ENCODE measurements at places on chromosomes 12 and 14. TPM values are rescaled to one million over a fixed set of nuclear protein-coding genes. Genes with fewer than 3 reads are reported as not detected.

Gene PLBD2
- 18.8 TPM for total RNA-seq

DNA sequence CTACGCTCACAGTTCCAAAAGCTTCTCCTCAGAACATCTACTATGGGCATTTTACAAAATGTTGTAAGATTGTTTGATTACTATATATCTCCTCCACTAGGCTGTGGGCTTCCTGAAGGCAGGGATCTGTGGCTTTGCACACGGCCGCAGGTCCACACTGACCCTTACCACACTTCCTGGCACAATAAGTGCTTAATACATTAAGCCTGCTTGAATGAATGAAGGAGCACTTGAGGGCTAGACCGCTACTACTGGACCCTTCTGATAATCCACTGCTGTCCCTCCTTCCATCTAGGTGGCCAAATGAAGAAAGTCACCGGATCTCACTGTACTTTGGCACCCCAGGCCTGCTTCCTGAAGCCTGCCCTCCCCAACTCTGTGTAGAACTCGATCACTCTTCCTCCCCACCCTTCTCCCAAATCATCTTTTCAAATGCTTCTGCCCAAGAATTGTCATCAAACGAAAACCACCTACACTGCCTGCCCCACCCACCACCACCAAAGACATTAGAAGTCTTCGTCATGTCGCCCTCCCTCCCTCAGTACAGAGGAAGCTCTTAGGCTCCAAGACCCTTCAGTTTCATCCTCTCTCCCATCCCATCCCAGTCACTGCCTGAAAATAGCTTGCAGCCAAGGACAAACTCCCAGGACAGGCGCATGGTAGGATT lies 596 bp upstream of the ZBTB39 start:
- no peak for DNase-seq
- peaks cover 16% of the 10 kb centered on the region for H3K36me3 ChIP-seq
- no peak overlapping the region for H3K27ac ChIP-seq
- H3K27me3 ChIP-seq: no peaks in the 10 kb centered on the region

DNA sequence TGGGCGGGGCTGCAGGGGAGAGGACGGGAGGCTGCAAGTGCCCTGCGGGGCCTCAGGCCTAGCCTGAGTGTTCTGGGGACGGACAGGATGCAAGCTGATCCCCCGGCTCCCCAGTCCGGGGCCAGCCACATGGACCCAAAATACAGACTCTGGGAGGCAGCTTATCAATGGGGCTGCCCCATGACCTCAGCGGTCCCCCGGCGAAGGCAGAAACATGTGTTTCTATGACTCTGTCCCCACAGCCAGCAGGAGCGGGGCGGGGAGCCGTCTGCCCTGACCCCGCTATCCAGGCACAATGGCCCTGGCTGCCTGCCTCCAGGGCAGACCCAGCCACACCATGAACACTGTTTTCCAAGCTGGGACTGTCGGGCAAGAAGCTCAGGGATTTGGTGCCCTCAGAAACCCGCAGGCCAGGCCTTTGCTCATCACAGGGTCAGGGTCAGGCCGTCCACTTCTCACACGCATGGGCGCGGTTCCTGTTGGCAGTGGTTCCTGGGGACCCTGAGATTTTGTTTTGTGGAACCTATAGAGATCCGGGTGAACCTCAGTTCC lies 75.0 kb downstream of the RFLNA start:
- no peaks in the 10 kb centered on the region for H3K27me3 ChIP-seq
- H3K4me1 ChIP-seq: peaks cover 29% of the 10 kb centered on the region
- H3K4me3 ChIP-seq: no peak overlapping the region
- H3K36me3 ChIP-seq: peaks cover 77% of the 10 kb centered on the region
- no peak for DNase-seq
- H3K27ac ChIP-seq: peak overlapping the region; percentile 74

DNA sequence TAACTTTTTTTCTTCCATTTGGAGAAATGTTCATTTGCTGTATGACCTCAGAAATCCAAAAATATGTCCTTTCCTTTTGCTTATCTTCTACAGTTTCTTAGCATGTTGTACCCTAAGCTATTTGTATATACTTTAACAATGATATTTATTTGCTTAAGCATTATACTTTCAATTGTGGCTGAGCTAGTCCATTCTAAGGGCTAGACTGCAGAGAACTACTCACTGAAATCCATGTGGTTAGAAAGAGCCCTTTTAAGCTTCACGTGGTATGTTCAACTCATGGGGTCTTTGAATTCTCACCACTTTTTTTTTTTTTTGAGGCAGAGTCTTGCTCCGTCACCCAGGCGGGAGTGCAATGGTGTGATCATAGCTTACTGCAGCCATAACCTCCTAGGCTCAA lies 122.5 kb downstream of the HMGA2 start:
- no peak for DNase-seq
- peaks cover 38% of the 10 kb centered on the region for H3K36me3 ChIP-seq
- H3K4me1 ChIP-seq: peaks cover 87% of the 10 kb centered on the region
- H3K4me3 ChIP-seq: no peak overlapping the region
- peak overlapping the region; percentile 98 for H3K27ac ChIP-seq

GRCh38 chr14:64463195-64463594 lies 2.1 kb upstream of the AKAP5 start:
- H3K4me1 ChIP-seq: peaks cover 6% of the 10 kb centered on the region
- no peak for DNase-seq
- H3K27me3 ChIP-seq: no peaks in the 10 kb centered on the region
- no peak overlapping the region for H3K27ac ChIP-seq
- H3K4me3 ChIP-seq: no peak overlapping the region

DNA sequence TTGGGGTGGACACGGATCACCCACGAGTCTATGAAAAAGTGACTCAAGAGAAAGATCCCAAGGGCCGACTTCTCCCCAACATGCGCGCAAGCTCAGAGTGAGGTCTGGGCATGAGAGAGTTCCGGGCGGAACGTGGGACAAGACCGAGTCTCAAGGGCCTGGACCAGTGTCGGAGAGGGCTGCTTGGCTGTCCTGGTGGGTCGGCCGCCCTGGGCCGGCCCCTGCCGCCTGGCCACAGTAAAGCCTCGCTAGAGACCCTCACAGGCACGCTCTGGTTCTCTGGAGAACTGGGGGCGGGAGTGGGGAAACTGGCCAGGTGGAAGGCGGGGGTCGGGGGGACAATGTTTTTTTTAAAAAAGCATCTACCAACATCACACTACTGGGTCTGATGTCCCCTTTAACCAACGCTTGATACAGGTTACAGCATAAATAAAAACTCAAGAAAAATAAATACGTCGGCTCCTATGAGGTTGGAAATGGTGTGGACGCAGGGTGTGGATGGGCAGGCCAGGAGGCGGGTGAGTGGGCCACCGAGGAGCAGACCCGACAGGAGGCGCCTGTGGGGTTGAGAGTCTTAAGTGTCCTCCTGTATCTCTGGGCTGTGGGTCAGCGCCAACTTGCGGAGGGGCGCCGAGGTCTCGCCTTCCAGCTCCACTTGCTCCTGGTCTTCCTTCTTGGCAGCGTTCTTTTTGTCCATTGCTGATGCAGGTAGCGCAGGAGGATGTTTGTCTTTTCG lies 74.7 kb downstream of the KLHL28 start:
- H3K27ac ChIP-seq: no peak overlapping the region
- no peak overlapping the region for H3K4me3 ChIP-seq
- H3K27me3 ChIP-seq: no peaks in the 10 kb centered on the region
- 0 out of 2 replicates have a peak, but pooled peaks cover 2% of the 10 kb centered on the region for H3K36me3 ChIP-seq
- DNase-seq: no peak

- no peak overlapping the region for H3K4me3 ChIP-seq
- DNase-seq: no peak
- H3K27me3 ChIP-seq: peaks cover 11% of the 10 kb centered on the region
- H3K27ac ChIP-seq: no peak overlapping the region
- H3K36me3 ChIP-seq: no peaks in the 10 kb centered on the region
Measured at GRCh38 chr12:34404377-34405285, 382.3 kb downstream of the ALG10 start.

DNA sequence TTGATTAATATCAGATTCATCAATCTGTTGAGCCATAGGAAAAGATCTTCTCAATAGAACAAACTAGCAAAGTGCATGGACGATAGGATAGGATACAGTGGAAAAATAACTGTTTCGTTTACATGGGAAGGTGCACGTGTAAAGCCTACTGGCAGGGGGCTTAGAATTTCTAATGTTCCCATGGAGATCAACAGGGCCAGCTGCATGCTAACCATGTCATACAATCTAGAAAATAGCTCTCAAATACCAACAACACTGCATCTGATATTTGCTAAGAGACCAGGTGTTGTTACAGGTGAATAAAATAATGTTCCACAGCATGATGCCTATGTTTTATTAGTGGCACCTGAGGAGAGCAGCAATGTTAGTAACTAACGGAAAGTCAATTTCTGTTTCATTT lies 72.5 kb downstream of the ACSS3 start:
- no peak overlapping the region for H3K27ac ChIP-seq
- no peak for DNase-seq
- no peaks in the 10 kb centered on the region for H3K36me3 ChIP-seq

DNA sequence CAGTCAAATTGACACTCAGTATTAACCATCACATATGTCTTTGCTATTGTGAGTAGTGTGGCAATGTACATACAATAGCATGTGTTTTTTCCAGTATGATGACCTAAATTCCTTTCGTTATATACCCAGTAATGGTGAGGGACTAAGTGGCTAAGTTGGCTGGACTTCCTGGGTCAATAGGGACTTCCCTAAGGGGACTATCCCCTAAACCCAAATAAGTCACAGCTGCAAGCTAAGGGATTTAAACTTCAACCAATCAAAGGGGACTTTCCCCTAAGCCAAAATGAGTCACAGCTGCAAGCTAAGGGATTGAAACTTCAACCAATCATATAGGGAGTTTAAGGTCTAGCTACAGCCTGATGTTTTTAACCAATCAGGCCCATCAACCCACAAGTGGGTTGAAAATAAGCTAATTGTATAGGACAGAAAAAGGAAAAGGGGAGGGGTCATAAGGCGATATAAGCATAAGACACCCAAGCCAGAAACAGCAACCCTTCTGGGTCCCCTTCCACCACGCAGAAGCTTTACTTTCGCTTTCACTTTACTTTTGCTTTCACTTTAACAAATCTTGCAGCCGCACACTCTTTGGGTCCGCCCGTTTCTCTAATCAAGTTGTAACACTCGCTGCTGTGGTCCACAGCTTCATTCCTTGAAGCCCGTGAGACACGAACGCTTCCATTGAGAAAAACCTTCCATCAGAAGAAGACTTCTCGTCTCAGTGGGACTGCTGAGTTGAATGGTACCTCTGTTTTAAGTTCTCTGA lies 404.4 kb downstream of the FLRT2 start:
- no peaks in the 10 kb centered on the region for H3K36me3 ChIP-seq
- DNase-seq: peak; percentile 42
- H3K4me1 ChIP-seq: no peaks in the 10 kb centered on the region
- peak overlapping the region; percentile 73 for H3K4me3 ChIP-seq

DNA sequence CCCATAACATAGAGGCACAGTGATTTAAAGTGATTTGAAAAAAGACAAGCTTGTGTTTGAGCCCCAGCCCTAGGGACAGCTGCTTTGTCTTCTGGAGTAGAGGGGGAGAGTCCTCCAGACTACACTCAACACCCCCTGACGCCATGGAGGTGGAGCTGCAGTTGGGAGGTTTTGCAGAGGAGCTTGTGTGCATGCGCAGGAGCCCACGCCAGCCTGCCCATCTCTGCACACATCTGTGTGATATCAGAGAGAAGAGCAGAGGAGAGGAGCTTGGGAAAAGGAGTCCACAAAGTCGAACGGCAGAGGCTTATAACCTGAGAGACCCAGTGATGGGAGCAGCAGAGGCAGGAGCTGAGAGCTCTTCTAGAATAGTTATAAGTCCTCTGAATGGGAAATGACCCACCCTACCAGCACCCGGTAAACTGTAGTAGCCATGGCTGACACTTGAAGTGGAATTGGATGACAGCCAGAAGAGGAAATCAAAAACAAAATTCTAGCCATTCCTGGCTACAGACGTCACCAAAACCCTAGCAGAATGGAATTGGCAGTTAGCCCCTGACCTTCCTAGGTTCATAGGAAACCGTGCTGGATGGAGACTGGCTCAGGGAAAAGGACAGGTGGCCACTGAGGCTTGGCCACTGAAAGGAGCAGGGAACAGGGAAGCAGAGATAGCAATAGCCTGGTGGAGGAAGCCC lies 185.1 kb upstream of the VASH1 start:
- no peak for DNase-seq
- H3K4me1 ChIP-seq: no peaks in the 10 kb centered on the region
- no peaks in the 10 kb centered on the region for H3K36me3 ChIP-seq
- no peak overlapping the region for H3K27ac ChIP-seq
- H3K27me3 ChIP-seq: peaks cover 74% of the 10 kb centered on the region

DNA sequence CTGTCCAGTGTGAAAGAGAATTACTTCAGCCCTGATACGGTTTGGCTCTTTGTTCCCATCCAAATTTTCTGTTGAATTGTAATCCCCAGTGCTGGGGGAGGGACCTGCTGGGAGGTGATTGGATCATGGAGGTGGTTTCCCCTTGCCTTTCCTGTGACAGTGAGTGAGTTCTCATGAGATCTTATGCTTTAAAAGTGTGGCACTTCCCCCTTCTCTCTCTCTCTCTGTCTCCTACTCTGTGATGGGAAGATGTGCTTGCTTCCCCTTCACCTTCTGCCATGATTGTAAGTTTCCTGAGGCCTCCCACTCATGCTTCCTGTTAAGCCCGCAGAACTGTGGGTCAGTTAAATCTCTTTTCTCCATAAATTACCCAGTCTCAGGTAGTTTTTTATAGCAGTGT lies 5.5 kb upstream of the SLC15A5 start:
- H3K4me1 ChIP-seq: no peaks in the 10 kb centered on the region
- H3K27me3 ChIP-seq: no peaks in the 10 kb centered on the region
- no peak for DNase-seq
- no peak overlapping the region for H3K4me3 ChIP-seq
- H3K27ac ChIP-seq: no peak overlapping the region

GRCh38 chr12:91276509-91276908 lies 93.9 kb upstream of the DCN start:
- H3K27ac ChIP-seq: no peak overlapping the region
- H3K27me3 ChIP-seq: peaks cover 16% of the 10 kb centered on the region
- no peak for DNase-seq
- H3K4me1 ChIP-seq: no peaks in the 10 kb centered on the region

DNA sequence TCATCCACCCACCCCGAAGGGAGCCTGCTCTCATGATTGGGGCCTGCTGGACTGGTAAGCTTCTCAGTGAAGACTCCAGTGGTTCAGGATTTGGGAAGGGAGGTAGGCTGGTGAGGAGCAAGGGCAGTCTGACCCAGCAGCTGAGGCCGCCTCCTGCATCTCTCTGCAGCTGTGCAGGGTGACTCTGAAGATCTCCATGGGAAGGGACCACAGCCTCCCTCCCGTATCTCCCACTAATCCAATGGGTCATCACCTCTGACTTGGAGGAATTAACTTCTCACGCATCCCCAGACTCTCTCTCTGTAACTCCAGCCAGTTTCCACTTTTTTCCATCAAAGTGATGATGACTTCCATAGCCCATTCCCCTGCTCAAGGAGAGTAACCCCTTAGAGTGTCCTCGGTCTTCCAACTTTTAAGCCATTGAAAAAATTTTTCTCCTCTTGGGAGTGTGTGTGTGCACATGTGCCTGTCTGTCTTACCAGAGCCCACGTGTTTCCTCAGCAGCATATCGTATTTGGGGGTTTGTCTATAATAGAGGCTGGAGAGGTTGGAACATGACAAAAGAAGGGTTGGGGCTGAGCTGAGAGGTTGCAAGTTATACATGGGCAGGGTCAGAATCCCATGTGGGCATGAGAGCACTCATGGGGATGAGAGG lies 11.3 kb downstream of the CLSTN3 start:
- H3K27me3 ChIP-seq: no peaks in the 10 kb centered on the region
- no peak overlapping the region for H3K27ac ChIP-seq
- no peaks in the 10 kb centered on the region for H3K4me1 ChIP-seq
- no peak for DNase-seq
- no peak overlapping the region for H3K4me3 ChIP-seq
- no peaks in the 10 kb centered on the region for H3K36me3 ChIP-seq

GRCh38 chr12:106709068-106709511 lies 65.4 kb upstream of the RIC8B start:
- H3K4me1 ChIP-seq: no peaks in the 10 kb centered on the region
- no peak overlapping the region for H3K27ac ChIP-seq
- H3K27me3 ChIP-seq: peaks cover 39% of the 10 kb centered on the region
- H3K4me3 ChIP-seq: no peak overlapping the region
- no peak for DNase-seq
- H3K36me3 ChIP-seq: no peaks in the 10 kb centered on the region
